ENCODE measurements at places on chromosomes 16 and 17. TPM values are rescaled to one million over a fixed set of nuclear protein-coding genes. Genes with fewer than 3 reads are reported as not detected.

SDR42E2 gene
- polyA plus RNA-seq = not detected

CDK3 gene
- 1.8 TPM for polyA plus RNA-seq

KIF19 gene
- polyA plus RNA-seq = not detected

RNF222 gene
- polyA plus RNA-seq = not detected

RHBDL1 gene
- polyA plus RNA-seq = 0.89 TPM

TNS4 gene
- not detected for polyA plus RNA-seq
